Stimulated activated CD4-positive, alpha-beta T cell treated with anti-CD3 and anti-CD28 coated beads, Interleukin-15, amount 100 ng/mL, for 1 hour (primary cell): ENCODE measurements at places on chromosomes 16 and 17.

DNA sequence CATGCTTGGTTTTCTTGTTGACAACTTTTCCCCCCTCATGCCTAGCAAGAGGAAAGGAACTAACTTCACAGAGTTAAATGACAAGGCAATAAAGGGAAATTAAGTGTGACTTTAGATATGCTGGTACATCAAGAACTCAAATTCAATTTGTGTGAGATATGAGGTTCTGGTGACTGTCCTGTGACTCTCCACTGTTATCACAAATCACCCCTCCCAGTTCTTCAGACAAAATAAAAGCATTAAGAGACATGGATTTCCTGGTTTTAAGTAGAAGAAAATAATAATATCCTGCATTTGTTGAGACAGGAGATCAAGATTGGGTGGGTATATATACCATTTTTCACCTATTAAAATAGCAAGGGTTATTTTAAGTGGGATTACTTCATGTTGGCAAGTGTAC lies 46.2 kb downstream of the SNTB2 start:
- DNase-seq, result no peak

GRCh38 chr17:14070344-14070984 lies 1.2 kb downstream of the COX10 start:
- no peak for DNase-seq

- no peak for DNase-seq
Observed at GRCh38 chr16:22897184-22897583, 83.2 kb downstream of the HS3ST2 start.

DNA sequence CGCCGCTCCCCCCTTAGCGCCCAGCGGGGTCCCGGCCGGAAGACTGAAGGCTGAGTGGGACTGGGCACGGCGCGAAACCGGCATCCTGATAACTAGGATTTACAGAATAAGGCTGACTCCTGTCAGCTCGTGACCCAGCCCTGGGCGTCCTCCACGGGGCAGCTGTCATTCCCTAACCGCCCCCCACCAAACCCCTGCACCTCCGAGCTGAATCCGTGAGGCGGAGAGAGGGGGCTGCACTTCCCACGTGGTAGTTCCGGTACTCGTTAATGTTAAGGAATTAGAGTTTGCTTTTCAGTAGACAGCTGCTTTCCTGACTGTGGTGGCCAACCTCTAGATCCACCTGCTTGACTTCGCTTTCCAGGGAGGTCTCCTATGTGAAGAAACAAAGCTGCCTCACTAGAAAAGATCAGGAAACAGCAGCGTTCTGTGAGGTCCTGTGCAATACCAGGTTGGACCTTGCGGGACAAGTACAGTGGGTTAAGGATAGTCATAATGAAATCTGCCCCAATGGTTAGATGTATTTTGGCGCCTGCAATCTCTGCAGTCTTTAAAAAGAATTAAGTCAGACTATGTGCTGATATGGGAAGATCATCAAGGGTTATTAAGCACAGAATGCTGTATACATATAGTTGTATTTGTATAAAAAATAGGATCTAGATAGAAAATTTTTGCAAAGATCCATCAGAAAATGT lies 1.1 kb upstream of the WBP2 start:
- no peak for DNase-seq

DNA sequence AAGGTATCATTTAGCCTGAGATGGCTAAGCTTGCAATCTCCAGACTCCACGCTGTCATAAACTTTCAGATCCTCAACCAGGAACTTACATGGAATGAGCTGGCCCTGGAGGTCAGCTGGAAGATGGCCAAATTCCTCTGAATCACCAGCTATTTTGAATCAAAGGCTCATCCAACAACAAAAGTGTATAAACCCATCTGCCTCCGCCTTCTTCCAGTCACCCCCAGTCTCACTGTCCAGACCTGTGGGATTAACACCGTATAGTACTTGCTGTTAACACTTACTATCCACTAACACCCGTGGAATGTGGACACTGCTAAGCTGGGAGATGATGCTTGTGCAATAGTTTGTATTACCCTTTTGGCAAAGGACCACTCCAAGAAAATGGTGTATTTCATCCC lies 1.9 kb upstream of the LCMT1 start:
- DNase-seq, result no peak

- no peak for DNase-seq
Observed at GRCh38 chr17:53316073-53316472, 506.7 kb upstream of the KIF2B start.

GRCh38 chr17:32746280-32746679 lies 130.6 kb downstream of the MYO1D start:
- DNase-seq, result no peak

- no peak for DNase-seq
Observed at GRCh38 chr17:71110326-71110725, 941.0 kb downstream of the KCNJ2 start.

GRCh38 chr17:6713130-6713917 lies at the start of gene SLC13A5:
TSS of gene SLC13A5 (minus strand) at chr17:6713369. CDS start at chr17:6713333, 36 bp downstream.
- no peak for DNase-seq

- no peak for DNase-seq
Observed at GRCh38 chr17:19702217-19702641, 14.2 kb downstream of the SLC47A2 start.

- no peak for DNase-seq
Observed at GRCh38 chr16:9049241-9049640, 42.2 kb upstream of the HAPSTR1 start.

- DNase-seq, result no peak
Observed at GRCh38 chr17:74187761-74188160, 15.7 kb upstream of the RPL38 start.

- DNase-seq, result no peak
Observed at GRCh38 chr16:54980821-54981220, 50.2 kb downstream of the IRX5 start.

GRCh38 chr17:63696381-63696961 lies 3.5 kb downstream of the LIMD2 start:
- DNase-seq, result no peak

GRCh38 chr17:42142371-42142896 lies 12.4 kb downstream of the RAB5C start:
- no peak for DNase-seq

DNA sequence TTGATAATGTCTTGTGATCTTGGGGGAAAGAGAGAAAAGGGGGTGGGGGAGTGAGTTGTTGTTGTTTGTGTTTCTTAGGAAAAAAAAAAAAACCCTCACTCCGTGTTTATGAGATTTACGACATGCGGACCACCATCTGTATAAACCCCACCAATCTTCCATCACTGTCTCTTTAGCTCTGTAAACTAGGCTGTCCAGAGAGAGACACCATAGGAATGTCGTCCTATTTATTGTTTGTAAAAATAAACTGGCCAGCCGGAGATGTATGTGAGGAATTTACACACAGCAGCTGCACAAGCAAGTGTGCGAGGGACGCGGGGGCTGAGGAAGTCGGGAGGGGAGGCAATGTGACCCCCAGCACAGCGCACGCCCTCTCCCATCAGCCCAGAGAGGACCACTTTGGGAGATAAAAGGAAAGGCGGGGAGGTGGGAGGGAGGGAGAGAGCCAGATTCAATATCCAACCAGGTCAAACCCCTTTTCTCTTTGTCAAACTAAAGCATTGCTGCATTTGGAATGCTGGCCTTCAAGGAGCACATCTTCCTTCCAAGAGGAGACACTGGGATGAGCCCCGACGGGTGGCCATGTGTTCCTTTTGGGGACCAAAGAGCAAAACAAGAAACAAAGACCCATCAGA lies 136.2 kb upstream of the SALL1 start:
- no peak for DNase-seq

DNA sequence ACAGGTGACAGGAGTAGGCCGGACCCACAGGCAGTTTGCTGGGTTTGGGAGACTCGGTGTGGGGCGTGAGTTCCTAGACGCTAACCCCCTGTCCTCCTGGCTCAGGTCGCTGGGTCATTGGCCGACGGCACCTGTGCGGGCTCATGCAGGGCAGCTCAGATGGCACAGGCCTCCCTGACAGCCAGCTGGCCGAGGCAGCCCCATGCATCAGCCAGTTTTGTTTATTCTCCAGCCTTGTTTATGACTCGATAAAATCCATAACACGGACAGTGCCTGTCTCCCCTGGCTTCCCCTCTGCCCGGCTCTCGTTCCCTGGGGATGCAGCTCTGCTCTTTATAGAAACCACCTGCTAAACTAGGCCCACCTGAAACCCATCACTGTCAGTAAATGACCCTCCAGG lies 46.0 kb downstream of the SDK2 start:
- DNase-seq, result no peak

DNA sequence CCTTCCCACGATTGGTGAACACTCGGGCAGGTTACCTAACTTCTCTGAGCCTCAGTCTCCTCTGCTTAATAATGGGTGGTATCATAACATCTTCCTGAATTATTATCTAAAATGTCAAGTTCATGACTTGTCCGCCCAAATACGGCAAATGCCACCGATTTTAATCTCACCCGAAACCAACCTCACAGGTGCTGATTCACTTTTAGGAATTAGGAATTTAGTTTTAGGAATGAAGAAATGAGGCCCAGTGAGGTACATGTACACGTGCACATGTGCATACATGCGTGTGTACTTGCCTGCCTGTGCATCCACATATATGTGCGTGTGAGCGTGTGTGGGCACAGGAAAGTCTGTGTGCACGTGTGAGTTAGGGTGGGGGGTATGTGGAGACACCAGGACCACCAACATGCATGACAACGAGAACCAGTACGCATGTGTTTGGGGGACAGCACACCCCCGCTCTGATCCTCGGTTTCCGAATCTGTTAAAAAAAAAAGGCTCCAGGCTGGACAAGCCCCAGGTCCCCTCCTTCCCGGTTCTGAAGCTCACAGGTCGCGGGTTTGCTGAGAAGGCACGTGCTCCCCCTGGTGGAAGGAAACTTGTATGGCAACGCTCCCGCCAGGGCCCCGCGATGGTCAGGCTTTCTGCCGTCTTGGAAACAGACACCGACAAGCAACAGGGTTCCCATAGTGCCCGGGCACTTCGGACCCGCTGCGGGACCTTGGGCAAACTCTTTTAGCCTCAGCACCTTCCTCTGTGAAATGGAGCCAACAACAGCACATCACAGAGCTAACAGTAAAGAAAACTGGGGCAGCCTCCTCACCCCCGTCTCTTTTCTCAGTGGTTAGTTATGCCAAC lies 219.2 kb downstream of the RBFOX3 start:
- peak; percentile 31 for DNase-seq
